ENCODE measurements at places on chromosomes 3 and 15.

GRCh38 chr3:128624526-128625138 is 26.0 kb downstream of the RPN1 start:
- no peak for DNase-seq

- DNase-seq: no peak
Observed at GRCh38 chr3:25916321-25916720, 126.4 kb downstream of the OXSM start.

GRCh38 chr3:194879126-194879877 is 193.6 kb downstream of the FAM43A start:
- DNase-seq: no peak

GRCh38 chr3:124381575-124382333 is 348.5 kb upstream of the UMPS start:
- DNase-seq: no peak

DNA sequence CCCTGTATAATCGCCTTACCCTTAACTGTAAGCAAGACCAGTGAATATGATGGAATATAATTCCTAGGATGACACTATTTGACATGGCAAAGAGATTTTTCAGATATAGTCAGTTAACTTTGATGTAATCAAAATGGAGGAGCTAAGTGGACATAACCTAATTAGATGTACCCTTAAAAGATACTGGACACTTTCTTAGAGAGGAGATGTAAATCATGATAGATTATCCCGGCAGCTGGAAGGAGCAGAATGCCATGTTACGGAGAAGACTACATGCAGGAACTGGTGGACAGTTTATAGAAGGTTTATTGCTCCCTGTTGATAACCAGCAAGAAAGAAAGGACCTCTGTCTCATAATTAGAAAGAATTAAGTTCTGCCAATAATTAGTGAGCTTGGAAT is 1142.9 kb downstream of the SI start:
- no peak for DNase-seq

DNA sequence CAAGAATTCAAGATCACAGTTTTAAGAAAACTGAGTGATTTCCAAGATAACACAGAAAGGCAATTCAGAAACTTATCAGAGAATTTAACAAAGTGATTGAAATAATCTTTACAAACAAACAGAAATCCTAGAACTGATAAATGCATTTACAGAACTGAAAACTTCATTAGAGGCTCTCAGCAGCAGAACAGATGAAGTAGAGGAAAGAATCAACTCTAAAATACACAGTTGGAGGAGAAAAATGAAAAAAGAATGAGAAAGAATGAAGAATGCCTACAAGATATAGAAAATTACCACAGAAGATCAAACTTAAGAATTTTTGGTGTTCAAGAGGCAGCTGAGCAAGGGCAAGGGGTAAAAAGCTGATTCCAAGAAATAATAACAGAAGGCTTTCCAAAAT is 168.8 kb downstream of the POLR2M start:
- DNase-seq: no peak

DNA sequence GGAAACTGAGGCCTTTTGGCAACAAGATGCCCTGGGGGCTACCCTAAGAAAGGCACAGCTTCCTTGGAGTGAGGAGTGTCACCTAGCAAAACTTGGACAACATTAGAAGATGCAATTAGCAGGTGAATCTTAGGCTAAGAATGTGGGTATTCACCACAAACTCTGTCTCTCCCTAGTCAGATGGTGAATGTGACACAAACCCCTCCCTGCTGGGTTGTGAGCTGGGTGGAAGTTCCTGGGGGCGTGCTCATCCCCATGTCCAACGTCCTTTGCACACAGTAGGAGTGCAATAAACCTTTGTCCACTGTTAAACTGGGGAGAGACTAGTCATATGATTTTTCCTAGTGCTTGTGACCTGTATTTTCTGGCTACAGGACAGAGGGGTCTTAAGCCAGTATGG is 67.1 kb upstream of the SH3GL3 start:
- DNase-seq: no peak

DNA sequence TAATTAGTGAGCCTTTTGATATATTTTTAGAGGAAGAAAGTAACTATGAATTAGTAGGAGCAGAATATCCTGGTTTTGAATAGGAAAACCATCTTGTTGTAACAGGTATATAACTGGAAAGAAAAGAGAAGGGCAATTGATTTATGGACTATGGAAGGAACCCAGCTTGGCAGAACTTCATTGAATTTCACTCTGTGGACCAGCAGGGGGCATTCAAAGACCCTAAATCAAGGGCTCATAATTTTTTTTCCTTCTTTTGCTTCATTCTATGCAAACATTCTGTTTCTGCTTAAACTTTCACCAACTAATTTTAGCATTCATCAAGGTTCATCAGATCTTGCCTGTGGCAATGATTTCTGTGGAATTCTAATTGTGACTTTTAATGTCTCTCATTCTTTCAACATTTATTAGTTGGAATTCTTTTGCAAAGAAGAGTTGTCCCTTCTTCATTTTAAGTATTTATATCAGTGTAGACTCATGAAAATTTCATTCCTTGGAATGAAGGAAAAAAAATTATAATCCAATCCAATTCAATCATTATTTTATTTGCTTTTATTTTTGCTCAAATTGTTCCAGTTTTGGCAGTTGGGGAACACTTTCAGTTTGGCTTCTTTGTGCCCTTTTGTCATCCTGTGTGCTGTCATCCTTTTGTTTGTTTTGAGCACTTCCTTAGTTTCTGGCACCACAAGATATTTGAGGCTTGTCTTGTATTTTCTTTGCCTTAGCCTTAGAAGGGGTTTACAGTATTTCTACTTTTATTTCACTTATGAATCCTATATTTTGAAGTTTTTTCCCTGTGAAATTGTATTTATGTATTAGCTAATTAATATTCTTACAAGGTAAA is 30.4 kb downstream of the NXPE3 start:
- peak; percentile 15 for DNase-seq

DNA sequence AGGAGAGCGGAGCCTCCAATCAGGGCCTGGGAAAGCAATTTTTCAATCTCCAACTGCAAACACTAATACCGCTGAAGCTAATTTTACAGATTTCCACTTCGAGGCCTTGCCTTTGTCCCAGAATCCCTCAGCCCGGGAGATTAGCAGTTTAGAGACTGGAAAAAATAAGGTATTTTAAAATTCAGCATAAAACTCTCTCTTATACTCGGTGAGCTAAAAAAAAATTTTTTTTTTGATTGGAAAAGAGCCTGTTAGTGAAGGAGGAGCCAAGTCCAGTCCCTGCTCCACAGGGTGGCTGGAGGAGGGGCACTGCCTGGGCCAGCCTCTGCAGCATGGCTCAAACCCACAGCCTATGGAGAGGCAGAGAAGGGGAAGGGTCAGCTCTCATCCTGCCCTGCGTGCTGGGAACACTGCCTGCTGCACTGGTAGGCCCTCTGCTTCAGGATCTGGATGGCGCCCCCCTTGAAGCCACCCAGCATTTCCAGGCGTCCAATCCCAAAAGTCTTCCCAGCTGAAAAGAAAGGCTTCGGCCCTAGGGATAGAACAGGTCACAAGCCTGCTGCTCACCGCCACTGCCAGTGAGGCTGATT is 48.9 kb downstream of the CACNA2D2 start:
- no peak for DNase-seq

DNA sequence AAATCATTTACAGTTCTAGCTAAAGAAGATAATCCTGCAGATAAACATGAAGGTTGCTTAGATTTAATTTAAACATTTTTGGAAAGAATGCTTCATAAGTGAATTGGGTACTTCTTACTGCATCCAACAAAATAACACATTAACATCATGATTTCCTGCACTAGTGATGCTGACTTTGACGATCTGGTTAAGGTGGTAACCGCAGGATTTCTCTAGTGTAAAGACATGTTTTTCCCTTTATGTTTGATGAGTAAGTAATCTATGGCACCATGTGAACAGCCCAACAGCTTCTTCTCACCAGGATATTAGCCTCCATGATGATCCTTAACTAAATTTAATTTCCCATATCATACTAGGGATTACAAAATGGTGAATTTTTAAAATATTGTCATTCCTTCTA is 14.1 kb downstream of the SPPL2A start:
- no peak for DNase-seq

GRCh38 chr3:98482717-98483482 is 14.6 kb upstream of the OR5K2 start:
- no peak for DNase-seq

GRCh38 chr3:72042397-72043203 is 257.7 kb upstream of the PROK2 start:
- no peak for DNase-seq

- DNase-seq: no peak
Observed at GRCh38 chr3:18420555-18420954, 4.6 kb downstream of the SATB1 start.
